ENCODE measurements at places on chromosomes 12 and 14. TPM values are rescaled to one million over a fixed set of nuclear protein-coding genes. Genes with fewer than 3 reads are reported as not detected.

DNA sequence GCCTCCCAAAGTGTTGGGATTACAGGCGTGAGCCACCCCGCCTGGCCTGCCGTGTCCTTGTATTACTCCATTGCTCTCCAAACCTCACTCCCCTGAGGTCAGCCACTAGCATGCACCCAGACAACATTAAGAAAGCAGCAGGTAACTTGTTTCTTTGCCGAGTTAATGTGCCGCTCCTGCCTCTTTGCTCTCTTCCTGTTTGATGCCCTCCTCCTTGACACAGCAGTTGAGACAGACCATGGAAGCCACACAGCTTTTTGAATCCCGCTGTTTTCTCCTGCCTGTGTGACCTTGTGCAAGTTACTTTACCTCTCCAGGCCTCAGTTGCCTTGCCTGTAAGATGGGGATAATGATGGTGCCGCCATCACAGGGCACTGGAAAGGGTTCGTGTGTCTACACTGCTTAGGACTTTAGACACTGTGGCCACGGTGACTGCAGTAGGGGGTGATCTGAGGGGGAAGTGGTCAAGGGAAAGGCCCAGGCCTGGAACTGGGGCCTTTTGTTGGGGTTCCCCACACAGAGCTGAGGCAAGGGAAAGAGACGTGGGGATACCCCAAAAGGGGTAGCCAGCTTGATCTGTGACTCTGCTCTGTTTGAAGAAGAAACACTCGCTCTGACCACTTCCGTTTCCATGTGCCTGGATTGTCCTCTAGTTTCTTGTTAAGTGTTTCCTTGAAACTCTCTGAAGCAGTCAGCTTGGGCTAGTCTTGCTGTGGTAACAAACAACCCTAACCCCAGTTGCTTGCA lies 69.3 kb downstream of the RIN3 start:
- DNase-seq = no peak

DNA sequence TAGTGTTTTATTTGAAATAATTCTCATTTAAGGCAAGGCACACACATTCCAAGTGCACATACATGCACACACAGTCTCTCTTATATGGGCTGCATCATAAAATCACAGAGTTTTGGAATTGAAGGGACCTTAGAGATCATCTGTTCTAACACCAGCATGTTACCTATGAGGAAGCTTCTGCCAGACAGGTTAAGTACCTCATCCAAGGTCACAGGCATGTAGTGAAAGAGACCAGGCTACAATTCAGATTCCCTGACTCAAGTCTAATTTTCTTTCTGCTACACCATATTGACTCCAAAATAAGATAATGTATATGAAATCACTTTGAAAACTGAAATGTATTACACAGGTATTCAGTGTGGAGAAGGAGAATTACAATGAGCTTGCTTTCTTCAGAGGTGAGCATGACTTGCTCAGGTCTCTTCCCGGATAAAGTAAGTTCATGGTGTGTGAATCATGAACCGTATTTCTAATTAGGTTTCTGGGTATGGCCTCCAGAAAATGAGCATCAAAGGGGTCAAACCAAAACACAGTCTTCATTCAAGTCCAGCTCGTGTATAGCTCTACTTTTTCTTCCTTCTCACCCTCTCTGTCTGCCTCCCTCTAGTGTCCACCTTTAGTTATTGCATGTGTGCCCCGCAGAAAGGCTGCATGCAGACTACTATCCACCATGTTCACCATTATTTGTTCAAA lies 411.9 kb downstream of the FUT8 start:
- DNase-seq = peak; percentile 70

GRCh38 chr14:51236314-51236713 lies 3.7 kb upstream of the TMX1 start:
- DNase-seq = peak; percentile 52

DNA sequence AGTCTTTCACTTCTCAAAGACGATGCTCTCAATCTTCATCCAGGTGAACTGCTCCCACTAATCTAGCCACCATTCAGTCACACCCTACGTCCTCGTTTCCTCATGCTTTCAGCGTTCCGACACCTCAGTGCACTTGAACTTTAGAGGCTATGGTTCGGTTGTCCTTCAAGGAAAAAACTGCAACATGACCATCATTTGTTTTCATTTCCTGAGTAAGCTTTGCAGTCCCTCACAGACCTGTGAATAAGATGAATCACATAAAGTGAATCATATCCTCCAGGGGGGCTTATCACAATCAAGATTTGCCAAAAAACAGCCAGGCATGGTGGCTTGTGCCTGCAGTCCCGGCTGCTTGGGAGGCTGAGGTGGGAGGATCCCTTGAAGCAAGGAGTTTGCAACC lies 80.2 kb downstream of the TMCC3 start:
- no peak for DNase-seq

GRCh38 chr12:91441993-91442952 lies 259.7 kb upstream of the DCN start:
- DNase-seq = no peak

- no peak for DNase-seq
These were observed 11.4 kb upstream of the SLC8B1 start for GRCh38 chr12:113346353-113346752.

- no peak for DNase-seq
These were observed 15.8 kb downstream of the TMEM106C start for GRCh38 chr12:47979166-47979565.

- DNase-seq = no peak
These were observed 47.9 kb upstream of the OR4E1 start for GRCh38 chr14:21721504-21721903.

GRCh38 chr12:44774815-44775411 lies 101.2 kb downstream of the NELL2 start:
- DNase-seq = peak; percentile 58

- no peak for DNase-seq
These were observed 16.3 kb upstream of the POLR3B start for GRCh38 chr12:106341086-106341877.

DNA sequence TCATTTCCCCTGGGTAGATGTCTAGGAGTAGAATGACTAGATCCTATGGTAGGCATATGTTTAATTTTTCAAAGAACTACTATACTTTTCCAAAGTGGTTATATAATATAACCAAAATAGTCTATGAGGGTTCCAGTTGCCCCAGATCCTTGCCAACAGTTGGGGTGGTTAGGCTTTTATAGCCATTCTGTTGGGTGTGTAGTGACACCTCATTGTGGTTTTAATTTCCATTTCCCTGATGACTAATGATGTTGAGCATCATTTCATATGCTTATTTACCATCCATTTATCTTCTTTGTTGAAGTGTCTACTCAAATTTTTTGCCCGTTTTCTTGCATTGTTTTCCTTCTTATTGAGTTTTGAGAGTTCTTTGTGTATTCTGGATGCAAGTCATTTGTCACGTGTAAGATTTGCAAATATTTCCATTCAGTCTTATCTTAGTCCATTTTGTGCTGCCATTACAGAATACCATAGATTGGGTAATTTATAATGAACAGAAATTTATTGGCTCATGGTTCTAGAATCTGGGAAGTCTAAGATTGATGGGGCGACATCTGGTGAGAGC lies 4.7 kb downstream of the SYNE2 start:
- DNase-seq = no peak

GRCh38 chr12:88570103-88570502 lies 10.2 kb downstream of the KITLG start:
- no peak for DNase-seq

CCDC177 gene
- 0.09 TPM for total RNA-seq

MORN3 gene
- 0.96 TPM for total RNA-seq
